Spinal cord (tissue), 10 donors: ENCODE measurements at places on chromosomes 6 and 20. TPM values are rescaled to one million over a fixed set of nuclear protein-coding genes. Genes with fewer than 3 reads are reported as not detected.

C6orf141 gene
- polyA plus RNA-seq: 4.6 TPM

ZNF217 gene
- polyA plus RNA-seq: 5.8 TPM

RIN2 gene
- 29.8 TPM for polyA plus RNA-seq

PKHD1 gene
- 0.16 TPM for polyA plus RNA-seq

PI3 gene
- not detected for polyA plus RNA-seq

CDH4 gene
- 23.2 TPM for polyA plus RNA-seq

BACH2 gene
- 13.0 TPM for polyA plus RNA-seq

SIRPB1 gene
- polyA plus RNA-seq: 1.2 TPM

IL17A gene
- polyA plus RNA-seq: not detected

OLIG3 gene
- 2.3 TPM for polyA plus RNA-seq

FAM50B gene
- 21.4 TPM for polyA plus RNA-seq

IMPG1 gene
- polyA plus RNA-seq: 1.7 TPM

TNNC2 gene
- 3.2 TPM for polyA plus RNA-seq

PPP1R14C gene
- polyA plus RNA-seq: 42.3 TPM

CLIC5 gene
- polyA plus RNA-seq: 10.1 TPM

NKX2-2 gene
- polyA plus RNA-seq: 52.9 TPM

SAMD3 gene
- polyA plus RNA-seq: 3.9 TPM

LHFPL5 gene
- polyA plus RNA-seq: 2.0 TPM

TXNDC5 gene
- 55.8 TPM for polyA plus RNA-seq

LY6G6C gene
- 0.71 TPM for polyA plus RNA-seq

SLC22A3 gene
- polyA plus RNA-seq: 16.8 TPM

TNXB gene
- polyA plus RNA-seq: 46.2 TPM

ARMC12 gene
- polyA plus RNA-seq: 1.4 TPM

SLC52A3 gene
- polyA plus RNA-seq: 1.1 TPM
